Putamen (tissue), 1 donor: ENCODE measurements at places on chromosomes 3 and 15.

DNA sequence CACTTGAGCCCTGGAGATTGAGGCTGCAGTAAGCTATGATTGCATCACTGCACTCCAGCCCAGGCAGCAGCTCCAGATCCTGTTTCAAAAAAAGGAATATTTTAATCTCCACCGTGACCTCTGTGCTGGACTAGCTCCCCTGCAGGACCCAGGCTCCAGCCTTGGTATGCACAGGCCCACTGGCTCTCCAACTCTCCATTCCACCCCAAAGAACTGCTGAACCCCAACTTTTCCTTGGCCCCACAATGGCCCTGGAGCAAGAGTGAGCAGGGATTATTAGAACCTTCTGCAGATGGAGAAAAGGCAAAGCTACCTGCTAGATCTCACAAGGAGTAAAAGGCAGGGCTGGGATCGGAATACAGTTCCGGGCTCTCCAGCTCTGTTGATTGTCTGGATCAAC is 32.8 kb upstream of the SFMBT1 start:
- no peak for DNase-seq

DNA sequence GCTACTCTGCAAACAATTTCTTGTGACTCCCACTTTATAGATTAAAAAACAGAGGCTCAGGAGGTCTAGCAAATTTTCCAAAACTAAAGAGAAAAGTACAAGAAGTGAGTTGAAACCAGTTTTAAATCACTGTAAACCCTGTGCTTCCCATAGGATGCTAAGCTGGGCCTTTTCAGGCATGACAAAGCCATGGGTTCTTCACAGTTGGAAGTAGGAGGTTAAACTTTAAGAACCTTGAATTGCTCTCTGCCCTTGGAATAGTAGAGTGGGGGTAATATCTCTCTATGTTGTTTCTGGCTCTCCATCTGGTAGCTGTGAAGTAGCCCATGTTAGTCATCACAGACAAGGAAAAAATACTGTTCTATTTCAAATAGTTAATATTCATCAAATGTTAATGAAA is 193.6 kb upstream of the SATB1 start:
- DNase-seq = no peak

- no peak for DNase-seq
These were observed 50.8 kb upstream of the PLAAT1 start for GRCh38 chr3:193190146-193190786.

GRCh38 chr3:23209747-23210487 is 6.8 kb downstream of the UBE2E2 start:
- no peak for DNase-seq

DNA sequence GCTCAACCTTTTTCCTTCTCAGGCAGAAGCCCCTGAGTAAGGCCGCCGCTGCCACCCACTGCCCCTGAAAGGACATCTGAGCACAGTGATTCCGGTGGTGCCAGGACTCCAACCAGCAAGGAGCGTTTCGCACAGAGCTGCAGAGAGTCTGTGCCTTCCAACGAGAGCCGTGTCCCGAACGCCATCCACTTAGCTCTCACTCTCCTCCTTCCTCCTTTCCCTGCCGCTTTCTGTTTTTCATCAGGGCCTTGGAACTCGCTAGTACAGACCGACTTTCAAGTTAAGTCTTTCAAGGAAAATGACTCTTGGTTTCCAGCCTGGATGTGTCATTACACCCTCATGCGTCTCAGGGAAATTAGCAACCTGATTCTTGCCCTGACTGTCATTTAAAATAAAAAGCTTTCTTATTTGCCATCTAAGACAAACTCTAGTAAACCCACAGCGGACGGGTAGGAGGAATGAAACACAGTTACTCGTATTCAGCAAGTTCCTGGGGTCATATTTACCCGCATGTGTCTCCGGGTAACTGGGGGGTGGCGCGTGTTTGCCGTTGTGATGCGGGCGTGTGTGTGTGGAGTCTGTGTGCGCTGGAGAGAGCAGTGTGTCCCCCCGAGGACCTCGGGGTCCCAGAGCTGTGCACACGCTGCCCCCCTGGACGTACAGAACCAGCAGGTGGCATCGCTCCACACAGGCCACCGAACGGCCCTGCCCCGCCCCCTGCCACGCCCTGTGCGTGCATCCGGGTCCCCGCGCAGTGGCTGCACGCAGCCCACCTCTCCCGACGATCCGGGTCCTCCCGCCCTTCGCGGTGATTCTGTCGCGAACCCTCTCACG is 30.4 kb upstream of the ALDH1A3 start:
- DNase-seq = no peak

- DNase-seq = no peak
These were observed 1.3 kb upstream of the CPA3 start for GRCh38 chr3:148863814-148864213.

GRCh38 chr15:67148196-67148701 is 82.8 kb downstream of the SMAD3 start:
- no peak for DNase-seq

DNA sequence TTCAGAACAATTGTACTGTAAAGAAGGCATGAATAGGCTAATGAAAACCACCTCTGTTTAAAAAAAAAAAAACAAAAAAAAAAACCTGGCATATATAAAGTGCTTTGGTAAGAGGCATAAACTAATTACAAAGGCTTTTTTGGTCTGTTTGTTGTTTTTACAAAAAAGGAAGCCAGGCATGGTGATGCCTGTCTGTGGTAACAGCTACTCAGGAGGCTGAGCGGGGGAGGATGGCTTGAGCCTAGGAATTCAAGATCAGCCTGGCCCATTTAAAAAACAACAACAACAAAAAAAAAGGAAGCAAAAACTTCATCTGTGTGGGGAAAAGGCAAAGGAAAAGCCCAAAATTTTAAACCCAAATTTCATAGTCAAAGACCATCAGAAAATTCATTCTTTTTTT is 47.0 kb downstream of the OSBPL10 start:
- no peak for DNase-seq

DNA sequence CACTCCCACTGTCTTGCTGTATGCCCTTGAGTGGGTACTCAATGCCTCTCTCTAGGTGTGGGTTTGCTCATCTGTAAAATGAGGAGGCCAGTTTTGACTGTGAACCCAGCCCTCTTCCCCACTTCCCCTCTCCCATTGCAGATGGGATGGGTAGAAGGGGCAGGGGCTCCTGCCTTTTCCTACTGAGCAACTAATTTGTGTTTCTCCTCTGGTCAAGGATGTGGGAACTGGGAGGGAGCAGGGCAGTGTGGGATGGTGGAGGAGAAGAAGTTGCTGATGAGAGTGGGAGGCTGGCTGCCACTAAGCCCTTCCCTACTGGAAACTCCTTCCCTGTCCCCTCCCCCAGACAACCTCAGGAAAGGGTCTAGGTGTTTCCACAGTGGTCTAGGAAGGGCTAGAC is 20.1 kb upstream of the ANKDD1A start:
- DNase-seq = no peak

- DNase-seq = no peak
These were observed 52.9 kb upstream of the RNU6-1 start for GRCh38 chr15:67892559-67893377.

GRCh38 chr15:65406424-65407000 is 16.2 kb downstream of the IGDCC4 start:
- no peak for DNase-seq

- no peak for DNase-seq
These were observed 278.1 kb downstream of the ULK4 start for GRCh38 chr3:41683666-41684350.

- no peak for DNase-seq
These were observed 469 bp downstream of the MAP6D1 start for GRCh38 chr3:183824761-183825455.

DNA sequence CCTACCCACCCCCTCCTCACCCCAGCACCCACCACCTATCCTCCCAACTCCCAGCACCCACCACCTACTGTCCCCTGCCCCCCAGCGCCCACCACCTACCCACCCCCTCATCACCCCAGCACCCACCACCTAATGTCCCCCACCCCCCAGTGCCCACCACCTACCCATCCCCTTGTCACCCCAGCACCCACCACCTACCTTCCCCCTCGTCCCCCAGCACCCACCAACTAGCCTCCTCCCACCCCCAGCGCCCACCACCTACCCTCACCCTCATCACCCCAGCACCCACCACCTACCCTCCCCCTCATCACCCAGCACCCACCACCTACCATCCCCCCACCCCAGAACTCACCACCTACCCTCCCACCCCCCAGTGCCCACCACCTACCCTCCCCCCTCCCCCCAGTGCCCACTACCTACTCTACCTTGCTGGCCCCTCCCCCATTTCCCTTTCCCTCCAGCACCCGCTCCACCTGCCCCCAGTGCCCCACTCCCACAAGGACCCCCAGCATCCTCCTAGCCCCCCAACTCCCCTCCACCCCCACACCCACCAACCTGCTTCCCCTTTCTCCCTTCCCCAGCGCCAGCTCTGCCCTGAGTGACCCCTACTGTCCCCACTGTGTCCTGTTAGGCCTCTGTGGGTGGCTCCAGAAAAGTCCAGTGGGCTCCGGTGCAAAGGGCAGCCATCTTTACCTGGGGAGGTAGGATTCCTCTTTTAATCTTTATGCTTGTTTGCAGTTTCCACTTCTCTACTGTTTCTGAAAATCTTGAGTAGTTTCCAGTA is 1.2 kb downstream of the UROC1 start:
- no peak for DNase-seq

GRCh38 chr3:187744169-187745151 is 808 bp downstream of the BCL6 start:
- DNase-seq = peak; percentile 77

DNA sequence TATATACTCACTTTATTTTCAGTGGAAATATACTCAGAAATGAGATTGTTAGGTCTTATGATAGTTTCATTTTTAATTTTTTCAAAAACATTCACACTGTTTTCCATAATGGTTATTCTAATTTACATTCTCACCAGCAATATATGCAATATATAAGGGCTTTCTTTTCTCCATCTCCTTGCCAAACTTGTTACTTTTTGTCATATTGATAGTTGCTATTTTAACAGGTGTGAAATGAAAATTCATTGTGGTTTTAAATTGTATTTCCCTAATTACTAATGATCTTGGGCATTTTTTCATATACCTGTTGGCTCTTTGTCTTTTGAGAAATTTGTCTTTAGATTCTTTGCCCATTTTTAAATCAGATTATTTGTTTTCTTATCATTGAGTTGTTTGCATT is 325.2 kb downstream of the DIPK2A start:
- no peak for DNase-seq

GRCh38 chr15:20356444-20356910 is 185.1 kb downstream of the GOLGA6L6 start:
- peak; percentile 69 for DNase-seq

DNA sequence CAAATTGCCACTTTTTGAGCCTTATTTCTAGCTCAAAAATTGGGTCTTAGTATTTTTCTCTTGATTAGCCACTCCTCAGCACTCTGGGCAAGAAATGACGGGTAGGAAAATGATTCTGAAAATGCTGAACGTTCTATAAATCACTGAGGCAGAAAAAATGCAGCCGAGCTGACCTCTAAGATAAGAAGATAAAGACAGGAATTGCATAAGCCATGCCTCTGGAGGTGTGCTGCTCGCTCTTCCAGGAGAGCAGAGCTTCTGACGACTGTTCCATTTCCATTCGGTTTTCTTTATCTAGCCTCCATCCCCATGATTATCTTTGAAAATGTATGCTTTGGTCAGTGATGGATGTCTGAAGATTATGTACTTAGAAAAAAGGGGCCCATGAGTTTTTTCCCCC is 558.8 kb upstream of the ADAMTS9 start:
- DNase-seq = no peak

DNA sequence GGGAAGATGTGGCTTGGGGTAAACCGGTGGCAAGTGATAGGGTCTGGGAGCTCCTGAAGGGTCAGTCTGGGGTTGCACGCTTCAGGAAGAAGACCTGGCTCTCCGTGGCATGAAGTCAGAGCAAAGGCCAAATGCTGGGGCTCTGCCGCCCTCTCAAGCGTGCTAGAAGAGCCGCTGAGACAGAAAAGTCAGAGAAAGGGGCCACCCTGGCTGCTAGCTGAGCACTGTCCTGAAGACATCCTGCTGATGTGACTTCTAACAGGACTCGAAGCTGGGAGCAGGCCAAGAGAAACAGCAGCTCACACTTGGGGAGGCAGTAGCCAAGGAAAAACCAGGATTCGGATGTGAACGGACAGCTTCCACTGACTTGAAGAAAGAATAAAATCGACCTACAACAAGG is 270.4 kb downstream of the OCA2 start:
- no peak for DNase-seq

DNA sequence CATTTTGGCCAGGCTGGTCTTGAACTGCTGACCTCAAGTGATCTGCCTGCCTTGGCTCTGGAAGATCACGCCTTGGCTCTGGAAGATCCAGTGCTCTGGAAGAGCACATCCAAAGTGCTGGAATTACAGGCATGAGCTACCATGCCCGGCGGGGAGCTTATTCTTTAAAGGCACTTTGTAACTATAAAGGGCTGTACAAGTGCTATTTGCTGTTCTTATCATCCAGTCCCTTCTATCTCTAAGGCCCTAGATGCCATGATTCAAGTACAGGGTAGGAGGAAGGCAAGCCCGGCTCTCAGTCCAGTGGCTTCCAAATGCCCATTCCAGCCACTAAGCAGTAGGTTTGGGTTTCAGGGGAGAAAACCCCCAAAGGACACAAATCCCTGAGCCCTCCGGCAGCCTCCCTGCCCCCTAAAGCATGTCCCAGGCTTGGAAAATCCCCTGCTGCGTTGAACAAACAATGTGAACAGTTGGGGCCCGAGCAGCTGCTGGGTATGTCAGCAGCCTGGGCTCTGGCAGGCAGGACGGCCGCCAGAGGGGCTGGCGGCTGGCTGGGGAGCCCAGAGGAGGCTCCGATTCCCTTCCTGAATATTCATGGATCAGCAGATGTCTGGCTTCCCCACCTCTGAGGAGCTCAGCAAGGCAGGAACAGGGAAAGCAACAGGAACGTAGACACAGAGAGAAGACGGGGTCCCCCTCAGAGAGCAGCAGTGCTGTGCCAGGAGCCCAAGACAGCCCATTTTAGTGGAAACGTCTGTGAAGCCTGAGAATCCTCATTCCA is 7.7 kb downstream of the IGDCC4 start:
- DNase-seq = no peak

DNA sequence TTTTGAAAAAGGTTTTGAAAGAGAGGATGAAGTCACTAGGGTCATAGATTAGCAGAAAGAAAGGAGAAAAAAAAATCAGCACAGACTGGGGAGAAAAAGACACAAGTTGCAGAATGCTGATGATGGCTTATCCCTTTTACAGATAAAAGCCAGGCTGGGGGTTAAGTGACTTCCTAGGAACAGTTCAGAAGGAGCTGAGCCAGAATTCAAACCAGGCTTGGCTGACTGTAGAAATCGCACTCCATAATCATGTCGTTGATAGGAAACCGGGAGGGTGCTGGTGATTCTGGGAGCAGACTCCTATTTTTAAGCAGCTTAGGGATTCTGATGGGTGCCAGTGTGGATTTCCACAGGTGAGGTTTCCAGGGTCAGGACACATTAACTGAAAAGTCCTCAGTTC is 159.5 kb upstream of the BHLHE40 start:
- DNase-seq = no peak

GRCh38 chr3:138479438-138479863 is 45.0 kb downstream of the ESYT3 start:
- DNase-seq = no peak

- DNase-seq = no peak
These were observed 48.5 kb upstream of the MCTP2 start for GRCh38 chr15:94182883-94183282.

- DNase-seq = no peak
These were observed 14.4 kb downstream of the TNFAIP8L3 start for GRCh38 chr15:51080286-51080685.
